ENCODE measurements at places on chromosomes 2 and 18.

GRCh38 chr18:36187826-36188721 lies 777 bp downstream of the MOCOS start:
- DNase-seq, result no peak

DNA sequence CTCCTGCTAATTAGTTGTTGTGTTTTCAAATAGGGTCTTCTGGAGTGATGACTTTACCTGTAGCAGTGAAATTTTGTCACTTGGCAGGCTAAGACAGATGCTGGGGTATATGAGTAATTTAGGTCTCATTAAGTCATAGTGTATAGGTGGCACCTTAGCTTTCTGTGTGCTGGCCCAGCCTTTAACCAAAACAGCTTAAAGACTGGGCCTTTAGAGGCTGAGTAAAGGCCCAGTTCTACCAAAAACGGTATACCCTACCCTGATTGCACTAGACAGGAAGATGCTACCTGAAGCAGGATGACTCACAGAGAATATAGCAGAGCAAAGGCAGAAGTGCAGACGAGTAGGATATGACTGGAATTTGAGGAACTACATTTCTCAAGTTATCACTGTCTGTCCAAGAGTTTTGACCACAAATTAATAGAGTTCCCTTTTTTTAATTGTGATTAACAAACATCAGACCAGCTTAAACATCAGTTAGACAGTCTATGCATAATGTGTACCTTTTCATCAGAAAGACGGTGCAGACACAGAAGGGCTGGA lies 337.9 kb upstream of the SALL3 start:
- DNase-seq, result no peak

DNA sequence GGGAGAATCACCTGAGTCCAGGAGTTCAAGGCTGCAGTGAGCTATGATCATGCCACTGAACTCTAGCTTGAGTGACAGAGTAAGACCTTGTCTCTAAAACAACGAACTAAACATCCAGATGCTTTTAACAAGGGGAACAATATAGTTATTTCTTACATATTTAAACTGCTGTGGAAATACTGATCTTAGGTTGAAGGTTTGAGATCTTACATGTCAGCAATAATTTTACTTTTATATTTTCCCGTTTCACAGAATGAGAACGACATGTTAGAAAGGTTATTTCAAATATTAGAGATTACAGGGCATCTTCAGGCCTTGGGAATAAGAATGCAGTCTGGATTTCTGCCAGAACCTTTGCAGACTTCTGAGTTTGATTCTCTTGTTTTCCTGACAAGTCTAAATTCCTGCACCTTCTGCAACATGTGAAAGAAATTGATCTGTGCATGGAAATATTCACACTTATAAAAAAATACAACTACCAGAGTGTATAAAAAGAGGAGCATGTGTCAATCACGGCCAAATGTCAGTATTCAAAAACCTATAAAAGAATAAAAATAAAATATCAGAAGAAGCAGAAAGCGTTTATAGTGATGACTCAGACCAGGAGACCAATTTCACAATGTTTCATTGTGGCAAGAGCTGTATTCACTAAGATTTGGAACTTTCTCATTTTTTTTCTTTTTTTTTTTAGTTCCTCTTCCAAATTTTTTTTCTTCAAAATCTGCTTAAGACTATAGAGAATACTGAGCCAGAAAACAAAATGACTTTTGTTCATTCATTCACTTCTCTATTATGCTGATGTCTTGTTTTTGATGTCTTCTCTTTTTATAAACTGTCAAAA lies 29.6 kb downstream of the COLEC12 start:
- no peak for DNase-seq

DNA sequence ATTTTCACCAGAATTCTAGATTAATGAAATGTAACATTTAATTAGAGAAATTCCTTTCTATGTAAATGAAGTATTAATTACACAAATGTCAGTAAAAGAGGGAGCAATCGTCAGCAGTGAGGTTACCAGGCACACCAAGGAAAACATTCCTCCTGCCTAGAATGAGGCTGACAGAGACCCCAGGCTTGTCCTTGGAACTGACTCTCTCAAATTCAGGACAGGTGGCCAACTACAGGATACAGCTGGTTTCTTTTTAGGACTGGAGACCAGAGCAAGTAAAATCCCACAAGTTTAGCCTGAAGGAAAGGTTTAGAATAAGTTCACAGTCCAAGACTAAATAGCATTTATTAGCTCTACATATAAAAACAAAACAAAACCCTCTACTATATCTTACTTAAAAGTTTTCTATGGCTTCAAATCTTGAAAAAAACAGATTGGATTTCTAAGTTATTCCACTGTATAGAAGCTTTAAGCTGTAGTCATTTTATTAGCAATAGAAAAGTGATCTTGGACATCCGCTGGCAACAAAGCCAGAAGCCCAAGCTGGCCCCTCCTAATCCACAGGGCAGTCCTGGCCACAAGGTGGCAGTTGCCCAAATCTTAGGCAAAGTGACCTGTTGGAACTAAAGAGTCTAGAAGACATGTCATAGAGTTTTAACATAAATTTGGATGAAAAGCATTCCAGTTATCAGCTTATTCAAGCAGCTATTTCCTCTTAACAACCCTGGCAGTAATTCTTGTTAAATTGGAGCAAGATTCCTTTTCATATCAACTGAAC lies 81.0 kb downstream of the SP3 start:
- DNase-seq, result no peak

DNA sequence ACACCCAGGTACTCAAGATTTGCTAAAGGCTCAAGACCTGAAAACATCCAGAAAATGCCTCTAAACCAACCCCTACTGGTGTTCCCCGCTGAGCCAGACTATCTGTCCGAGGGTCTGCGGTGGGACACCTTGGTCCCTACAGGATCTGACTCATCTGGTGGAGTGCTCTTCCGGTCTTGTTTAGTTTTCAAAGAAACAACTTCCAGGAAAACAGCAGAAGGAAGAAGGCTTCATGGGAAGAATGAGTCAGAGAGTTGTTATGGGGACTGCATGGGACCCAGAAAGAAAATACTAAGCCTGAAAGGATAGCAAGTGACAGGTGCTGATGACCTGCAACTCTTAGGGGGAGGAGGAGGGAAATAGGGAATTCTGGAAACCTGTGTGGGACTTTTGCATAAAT lies 41.3 kb downstream of the ZFP36L2 start:
- no peak for DNase-seq

GRCh38 chr2:159658881-159659873 lies 42.8 kb upstream of the BAZ2B start:
- DNase-seq, result no peak

DNA sequence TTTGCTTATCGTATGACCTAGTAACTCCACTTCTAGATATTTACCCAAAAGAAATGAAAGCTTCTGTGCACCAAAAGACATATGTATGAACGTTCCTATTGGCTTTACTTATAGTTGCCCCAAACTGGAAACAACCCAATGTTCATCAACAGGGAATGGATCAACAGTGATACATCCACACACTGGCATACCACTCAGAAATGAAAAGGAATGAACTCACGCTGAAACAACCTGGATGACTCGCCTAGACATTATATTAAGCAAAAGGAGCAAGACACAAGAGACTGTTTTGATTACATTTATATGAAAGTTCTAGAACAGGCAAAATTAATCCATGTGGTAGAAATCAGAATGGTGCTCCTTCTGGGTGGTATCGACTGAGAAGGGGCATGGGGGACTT lies 18.9 kb downstream of the ADRA2B start:
- no peak for DNase-seq

DNA sequence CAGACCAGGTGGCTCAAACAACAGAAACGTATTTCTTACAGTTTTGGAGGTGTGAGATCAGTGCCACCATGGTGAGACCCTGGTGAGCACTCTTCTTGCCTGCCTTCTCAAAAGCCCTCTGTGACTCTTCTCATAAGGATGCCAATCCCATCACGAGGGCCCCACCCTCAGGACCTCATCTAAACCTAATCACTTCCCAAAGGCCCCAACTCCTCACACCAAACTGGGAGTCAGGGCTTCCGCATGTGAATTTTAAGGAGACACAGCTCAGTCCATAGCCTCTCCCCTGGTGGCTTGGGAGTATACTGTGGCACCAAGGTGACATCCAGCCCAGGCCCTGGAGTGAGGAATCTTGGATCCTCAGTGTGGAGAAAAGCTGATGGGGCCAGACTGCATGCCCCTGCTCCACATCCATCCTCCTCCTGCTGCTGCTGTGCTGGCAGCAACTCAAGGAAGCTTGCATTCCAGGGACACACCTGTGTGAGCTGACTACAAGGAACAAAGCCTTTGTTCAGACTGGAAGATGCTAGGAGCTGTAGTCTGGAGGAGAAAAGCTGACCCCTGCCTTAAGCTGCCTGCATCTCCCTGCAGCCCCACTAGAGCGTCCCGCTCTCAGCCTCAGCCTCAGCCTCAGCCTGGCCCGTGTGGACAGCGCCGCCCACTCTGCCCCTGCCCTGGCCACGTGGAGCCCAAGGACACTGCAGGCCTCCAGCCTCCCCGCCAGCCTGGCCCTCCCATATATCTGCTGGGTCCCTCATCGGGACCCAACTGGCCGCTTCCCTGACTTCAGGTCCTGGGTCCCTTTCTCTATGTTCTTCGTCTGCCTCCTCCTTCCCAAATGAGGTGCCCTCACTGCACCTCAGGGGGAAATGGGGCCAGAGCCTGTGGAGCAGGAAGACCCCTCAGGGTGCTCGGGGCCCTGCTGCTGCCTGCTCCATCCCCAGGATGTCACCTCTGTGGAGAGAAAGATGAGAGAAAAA lies 87.8 kb upstream of the RAB6C start:
- DNase-seq, result no peak

- DNase-seq, result peak; percentile 38
Observed at GRCh38 chr2:12819103-12819475, 102.4 kb downstream of the TRIB2 start.

DNA sequence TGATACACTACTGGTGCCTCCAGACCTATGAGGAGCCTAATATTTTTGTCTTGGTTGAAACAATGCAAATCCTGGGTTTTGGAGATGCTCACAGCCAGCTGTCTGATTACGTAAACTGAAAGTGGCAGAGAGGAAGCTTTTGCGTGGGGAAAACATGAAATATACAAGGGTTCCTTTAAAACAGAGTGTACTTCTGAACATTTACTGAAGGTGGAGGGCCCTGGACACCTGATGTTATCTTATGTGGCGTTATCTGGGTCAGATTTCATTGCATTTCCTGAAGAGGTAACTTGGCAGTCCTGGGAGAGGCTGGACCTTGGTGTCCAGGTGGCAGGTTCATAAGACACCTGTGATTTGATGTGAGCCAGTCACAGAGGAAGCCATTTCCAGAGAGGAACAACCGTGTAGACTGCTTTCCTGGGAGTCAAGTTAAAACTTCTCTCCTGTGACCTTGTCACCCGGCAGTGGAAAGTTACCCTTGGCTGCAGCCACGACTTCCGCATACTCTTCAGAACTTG lies 105.0 kb downstream of the NEDD4L start:
- DNase-seq, result no peak

DNA sequence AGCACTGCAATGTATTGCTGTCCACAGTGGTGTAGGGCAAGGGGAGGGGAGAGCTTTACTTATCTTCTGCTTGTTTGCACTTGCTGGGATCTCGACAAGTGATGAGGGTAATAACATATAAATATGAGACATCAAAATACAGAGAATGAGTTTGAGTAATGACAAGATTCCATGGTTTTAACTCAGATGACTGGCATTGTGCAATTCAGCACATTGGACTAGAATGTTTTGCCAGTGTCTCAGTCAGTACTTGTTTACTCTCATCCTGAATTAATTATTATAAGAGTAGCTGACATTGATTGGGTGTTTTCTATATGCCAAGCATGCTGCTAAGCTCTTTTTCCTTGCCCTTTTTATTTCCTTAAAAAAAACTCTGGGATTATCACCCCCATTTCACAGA lies 306.7 kb upstream of the MMADHC start:
- no peak for DNase-seq

GRCh38 chr2:217733461-217733860 lies 269.3 kb downstream of the TNS1 start:
- DNase-seq, result no peak

DNA sequence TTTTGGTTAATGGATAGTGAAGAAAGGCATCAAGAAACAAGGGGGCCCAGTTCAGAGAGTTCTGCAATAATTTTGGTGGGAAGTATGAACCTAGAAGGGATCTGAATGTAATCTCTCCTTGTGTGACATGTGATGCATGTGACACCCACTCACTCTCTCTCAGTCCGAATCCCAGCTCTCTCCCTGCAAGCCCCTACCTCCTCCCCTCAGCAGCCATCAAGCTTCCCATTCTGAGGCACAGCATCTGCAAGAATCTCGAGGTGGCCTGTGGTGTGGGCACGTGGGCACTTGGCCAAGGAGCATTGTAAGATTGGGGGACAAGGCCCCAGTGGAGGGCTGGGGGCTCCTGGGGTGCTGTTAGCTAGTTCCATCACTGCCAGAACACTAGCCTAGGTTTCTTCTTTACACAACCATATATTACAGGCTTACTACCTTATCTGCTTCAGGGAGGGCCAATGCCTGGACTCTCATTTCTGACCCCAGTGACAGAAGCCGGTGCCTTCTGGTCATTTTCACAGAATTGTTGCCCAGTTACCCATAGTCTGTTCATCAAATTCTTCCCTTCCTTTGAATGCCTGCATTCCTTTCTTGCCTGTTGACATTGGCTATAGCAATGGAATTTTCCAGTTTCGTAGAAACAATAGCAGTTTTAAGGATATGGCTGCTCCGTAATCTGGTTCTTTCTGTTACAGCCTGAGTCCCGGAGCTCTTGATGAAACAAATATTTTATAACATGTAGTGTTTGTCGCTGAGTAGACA lies 13.3 kb upstream of the LCLAT1 start:
- DNase-seq, result no peak

- no peak for DNase-seq
Observed at GRCh38 chr2:144324446-144325045, 195.4 kb downstream of the ZEB2 start.

- DNase-seq, result no peak
Observed at GRCh38 chr2:151669585-151670081, 64.6 kb downstream of the NEB start.

GRCh38 chr2:60958361-60958760 lies 59.2 kb upstream of the PEX13 start:
- DNase-seq, result no peak

DNA sequence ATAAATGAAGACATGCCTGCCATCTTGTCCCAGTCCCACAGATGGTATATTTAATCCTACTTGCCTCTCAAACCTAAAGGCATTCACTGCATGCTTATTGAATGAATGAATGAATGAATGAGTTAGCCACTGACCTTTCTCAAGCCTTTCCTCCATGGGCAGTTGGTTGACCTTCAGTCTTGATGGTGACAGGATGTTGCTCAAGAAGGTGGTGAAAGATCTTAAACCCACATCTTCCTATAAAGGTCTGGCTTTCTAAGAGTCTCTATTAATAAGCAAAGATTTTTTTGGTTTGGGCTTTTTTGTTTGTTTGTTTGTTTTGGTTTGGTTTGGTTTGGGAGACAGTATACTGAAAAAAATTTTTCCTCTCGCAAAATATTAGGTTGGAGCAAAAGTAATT lies 41.7 kb downstream of the KIAA2012 start:
- no peak for DNase-seq

- DNase-seq, result no peak
Observed at GRCh38 chr2:8333177-8333831, 348.6 kb upstream of the ID2 start.

- no peak for DNase-seq
Observed at GRCh38 chr2:25301453-25302352, 40.0 kb downstream of the DNMT3A start.

GRCh38 chr2:238075397-238075796 lies 14.6 kb downstream of the SCLY start:
- no peak for DNase-seq

GRCh38 chr2:113867571-113867970 lies 22.3 kb upstream of the ACTR3 start:
- DNase-seq, result no peak

Data from T1000 (cell line).